Central memory CD8-positive, alpha-beta T cell (primary cell): ENCODE measurements at places on chromosomes 7 and 10.

DNA sequence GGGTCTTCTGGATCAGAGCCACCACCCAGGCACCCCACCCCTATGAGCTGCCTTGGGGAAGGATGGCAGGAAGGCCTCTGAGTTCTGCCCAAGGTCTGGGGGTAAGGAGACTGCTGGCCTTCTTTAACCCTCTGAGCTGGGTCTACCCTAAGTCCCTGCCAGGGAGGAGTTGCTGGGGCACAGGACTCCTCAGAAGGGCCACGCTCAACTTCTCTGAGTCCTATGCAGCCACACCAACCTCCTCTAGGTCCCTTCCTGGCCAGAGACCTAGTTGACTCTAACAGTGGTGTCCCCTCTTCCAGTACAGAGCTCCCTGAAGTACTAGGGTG lies 2.6 kb upstream of the NEURL1 start:
- no peak for DNase-seq

- DNase-seq = no peak
These were observed 1174.6 kb upstream of the LRRTM3 start for GRCh38 chr10:65751218-65751617.

DNA sequence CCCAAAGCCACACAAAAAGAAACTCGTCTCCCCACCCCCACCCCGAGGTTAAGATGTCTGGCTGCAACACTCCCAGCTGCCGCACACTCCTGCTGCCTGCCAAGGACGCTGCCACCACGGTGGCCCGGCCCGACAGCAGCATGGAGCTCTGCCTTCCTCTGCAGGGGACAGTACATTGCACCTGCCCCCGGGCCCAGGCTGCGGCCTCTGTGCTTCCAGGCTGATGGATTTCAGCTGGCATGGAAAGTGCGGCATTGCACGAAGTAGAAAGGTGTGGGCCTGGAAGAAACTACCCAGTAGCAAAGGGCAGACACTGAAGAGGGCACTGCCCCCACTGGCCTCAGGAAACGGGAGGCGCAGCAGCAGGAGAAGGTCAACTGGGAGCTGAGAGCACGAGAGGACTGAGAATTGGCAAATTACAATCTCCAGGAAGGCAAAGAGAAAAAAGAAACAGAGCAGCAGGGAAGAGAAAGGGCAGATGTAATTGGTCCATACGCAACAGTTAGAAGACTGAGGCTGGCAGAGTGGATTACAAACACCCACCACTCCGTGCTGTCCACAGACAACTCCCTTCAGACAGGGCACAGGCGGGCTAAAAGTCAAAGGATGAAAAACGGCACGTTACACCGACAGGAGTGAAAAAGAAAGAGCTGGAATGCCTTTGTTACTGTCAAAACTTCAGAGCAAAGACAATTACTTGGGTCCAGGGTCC lies 117.1 kb upstream of the DIP2C start:
- DNase-seq = no peak

DNA sequence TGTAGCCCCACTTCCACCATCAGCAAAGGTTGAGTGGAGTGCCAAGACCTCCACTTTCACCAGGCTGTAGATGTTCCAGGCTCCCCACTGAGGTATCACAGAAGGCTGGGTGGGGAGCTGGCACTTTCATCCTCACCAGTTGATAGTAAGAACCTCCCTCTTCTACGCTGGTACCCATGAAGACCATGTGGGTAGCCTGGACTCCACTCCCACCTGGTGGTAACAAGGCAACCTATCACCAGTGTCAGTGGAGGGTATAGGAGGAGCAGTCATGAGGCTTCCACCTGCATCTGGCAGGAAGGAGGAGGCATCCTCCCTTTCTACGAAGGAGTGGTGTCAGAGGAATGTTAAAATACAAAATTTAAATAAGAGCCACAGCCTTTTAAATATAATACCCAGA lies 4.4 kb downstream of the SMIM30 start:
- DNase-seq = no peak

GRCh38 chr10:97687785-97688781 lies 1.0 kb upstream of the AVPI1 start:
- DNase-seq = no peak

GRCh38 chr10:28408237-28408777 lies 105.4 kb upstream of the MPP7 start:
- no peak for DNase-seq

DNA sequence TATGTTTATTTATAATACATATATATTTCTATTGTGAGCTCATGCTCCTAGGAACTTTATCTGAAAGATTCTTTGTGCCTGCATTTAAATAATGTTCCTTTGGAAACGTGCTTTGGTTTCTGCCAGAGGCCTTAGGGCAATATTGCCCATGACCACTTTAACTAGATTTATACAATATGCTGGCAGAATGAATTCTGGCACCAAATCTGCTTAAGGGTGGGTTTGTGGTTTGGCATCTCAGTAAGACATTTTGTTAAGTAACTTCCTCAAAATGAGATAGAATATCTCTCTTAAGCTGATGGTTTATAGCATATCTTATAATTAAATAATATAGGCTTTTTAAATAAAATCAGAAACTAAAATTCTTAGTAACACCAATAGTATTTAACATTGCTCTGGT lies 252.9 kb downstream of the RNLS start:
- no peak for DNase-seq

DNA sequence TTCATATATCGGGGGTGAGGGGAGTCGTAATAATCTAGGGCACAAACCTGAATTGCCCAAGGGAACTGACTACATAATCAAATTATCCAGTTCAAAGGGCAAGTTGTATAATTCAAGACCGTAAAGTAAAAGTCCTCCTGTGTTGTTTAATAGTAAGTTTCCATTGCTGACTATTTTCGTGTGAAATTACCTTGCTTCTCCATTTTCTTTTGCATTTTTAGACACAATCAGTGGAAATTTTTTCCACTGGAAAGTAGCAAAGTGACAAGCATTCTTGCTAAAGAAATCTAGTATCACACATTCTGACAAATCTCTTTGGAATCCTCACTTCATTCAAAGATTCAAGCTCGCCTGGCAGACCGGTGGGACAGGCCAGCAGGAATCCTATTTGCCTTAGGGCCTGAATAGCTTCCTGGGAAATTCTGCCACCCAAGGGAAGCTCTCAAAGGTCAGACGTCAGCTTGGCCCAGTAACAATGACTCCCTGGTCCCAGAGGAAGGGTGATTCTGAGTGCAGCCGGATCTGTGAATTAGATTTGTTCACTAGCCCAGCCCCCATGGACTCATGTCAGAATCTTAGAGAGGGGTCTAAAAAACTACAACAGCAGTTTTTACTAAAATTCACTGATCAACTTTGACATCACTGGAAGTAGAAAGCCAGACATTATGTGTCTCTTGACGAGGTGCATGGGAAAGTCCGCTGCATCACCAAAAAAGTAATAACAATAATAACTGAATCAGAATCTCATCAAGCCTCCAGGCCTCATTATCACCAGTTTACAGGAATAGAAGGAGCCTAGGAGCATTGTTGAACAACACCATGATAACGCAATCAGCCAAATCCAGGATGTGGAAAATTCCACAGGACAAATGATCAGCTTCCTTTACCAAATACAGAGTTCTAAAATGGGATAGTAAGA lies 161.0 kb downstream of the SKIDA1 start:
- DNase-seq = no peak

GRCh38 chr10:114957673-114958072 lies 19.7 kb downstream of the TRUB1 start:
- no peak for DNase-seq

- no peak for DNase-seq
These were observed 25.4 kb downstream of the PTF1A start for GRCh38 chr10:23217471-23217870.

DNA sequence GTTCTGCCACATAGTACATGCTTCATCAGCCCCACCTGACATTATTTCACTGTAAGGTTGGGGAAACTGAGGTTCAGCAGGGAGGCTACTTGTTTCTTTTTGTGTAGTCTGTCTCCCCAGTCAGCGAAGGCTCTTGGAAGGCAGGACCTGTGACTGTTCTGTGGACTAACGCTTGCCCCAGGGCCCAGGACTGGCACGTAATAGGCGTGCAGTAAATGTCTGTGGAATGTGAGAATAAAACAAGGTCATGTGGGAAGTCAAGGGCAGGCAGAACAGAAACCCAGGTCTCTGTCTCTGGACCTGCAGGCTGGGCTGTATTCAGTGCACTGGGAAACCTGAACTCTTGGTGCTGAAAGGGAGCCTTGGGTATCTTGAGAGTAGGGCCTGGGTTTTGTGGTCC lies 168.7 kb downstream of the RPS24 start:
- no peak for DNase-seq

- DNase-seq = no peak
These were observed 29.3 kb downstream of the KCNMA1 start for GRCh38 chr10:77608281-77608680.

- no peak for DNase-seq
These were observed 96.7 kb downstream of the KIF20B start for GRCh38 chr10:89798092-89798491.

- no peak for DNase-seq
These were observed 11.6 kb downstream of the ZNF316 start for GRCh38 chr7:6648815-6649104.

- DNase-seq = no peak
These were observed 21.5 kb downstream of the MACROH2A2 start for GRCh38 chr10:70074165-70074564.

DNA sequence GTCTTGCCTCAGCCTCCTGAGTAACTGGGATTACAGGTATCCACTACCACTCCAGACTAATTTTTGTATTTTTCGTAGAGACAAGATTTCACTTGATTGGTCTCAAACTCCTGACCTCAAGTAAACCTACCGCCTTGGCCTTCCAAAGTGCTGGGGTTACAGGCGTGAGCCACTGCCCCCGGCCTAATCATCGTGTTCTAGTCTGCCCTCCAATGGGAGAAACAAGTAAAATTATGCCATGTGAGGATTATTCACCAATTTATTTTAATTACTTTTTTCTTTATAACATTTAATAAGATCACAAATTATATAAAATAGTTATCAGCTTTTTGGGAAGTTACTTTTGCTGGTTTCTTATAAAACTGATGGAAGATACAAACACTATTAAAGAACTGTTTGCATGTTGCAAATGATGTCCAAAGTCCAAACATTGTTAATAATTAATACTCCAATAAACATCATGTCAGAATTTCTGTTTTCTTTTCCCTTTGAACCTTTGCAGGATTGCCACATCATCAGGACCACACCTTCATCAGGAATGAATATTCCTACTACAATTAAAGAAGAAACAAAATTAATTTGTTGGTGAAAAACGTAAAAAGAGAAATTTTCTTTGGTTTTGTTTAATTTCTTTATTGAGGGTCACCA lies 786 bp upstream of the AKR1C4 start:
- no peak for DNase-seq

DNA sequence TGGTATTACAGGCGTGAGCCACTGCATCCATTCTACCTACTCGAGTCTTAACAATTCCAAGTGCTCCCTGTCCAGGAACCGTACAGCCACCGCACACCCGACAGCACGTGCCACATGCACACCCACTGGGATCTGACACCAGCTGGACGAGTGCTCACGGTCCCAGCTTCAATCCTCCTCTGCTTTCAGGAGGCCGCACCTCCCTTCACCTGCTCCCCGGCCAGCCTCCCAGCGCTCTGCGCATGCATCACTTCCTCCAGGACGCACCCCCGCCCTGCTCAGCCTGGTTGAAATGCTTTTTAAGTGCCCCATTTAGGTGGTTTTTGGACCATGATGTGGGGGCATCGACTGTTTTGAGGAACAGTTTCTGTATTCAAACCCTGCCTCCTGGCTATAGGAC lies 47.3 kb upstream of the TMEM213 start:
- no peak for DNase-seq

- no peak for DNase-seq
These were observed 122.6 kb downstream of the MICU1 start for GRCh38 chr10:72503241-72503640.

DNA sequence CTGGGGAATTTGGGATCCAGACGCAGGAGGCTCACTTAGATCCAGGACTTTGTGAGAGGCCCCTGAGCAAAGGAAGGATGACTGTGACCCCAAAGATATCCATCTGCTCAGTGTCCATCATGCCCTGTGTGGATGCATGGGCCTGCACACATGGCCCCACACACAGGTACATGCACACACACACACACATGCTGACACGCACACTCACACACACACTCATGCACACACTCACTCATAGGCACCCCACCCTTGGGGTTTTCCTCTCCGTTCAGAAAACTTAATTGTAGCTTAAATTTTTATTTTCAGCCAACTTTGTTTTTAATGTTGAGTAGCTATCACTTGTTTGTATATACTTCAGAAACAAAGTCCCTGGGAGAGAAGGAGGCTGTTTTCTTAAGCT lies 93.6 kb upstream of the PPIF start:
- DNase-seq = no peak

DNA sequence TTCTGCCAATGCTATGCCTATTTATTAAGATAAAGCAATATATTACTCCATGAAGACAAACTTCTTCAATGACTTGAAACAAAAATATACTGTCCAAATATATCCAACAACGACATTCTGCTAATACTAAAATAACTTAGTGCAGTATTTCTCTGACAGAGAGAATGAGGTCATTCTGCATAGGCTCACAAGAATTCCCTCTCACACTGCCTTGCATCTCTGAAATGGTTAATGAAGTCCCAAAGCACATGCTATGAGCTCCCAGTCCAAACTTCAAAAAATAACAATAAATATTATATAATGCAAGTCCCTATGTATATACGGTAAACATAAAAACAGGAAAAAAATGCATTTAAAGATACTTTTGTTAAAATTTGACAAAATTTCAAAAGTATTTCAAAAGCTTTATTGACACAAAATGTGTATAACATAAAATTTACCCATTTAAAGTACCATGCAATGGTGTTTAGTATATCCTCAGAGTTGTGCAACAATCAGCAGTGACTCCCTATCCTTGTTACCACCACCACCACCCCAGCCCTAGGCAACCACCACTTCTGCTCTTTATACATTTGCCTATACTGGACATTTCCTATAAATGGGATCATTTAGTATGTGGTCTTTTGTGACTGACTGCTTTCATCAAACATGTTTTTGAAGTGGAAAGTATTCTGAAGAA lies 27.6 kb downstream of the CHCHD3 start:
- no peak for DNase-seq

GRCh38 chr10:34171957-34172527 lies 643.1 kb downstream of the PARD3 start:
- no peak for DNase-seq

DNA sequence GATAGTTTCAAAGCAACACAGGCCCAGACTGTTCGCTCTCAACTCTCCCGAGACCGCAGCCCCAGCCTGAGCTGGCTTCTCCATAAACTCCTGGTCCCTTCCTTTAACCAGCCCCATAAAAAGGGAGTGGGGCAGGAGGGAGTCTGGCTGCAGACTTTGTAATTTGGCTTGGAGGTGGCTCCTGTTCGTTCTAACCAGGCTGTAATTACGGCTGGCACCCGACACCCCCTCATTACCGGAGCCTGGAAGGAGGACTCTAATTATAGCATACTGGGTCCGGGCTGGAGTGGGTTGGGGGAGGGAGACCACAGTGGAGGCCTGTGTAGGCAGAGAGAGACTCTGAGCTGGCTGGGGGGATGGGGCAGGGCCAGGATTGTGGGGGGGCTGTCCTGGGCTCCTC lies 49.7 kb downstream of the UNC5B start:
- no peak for DNase-seq

- no peak for DNase-seq
These were observed 22.7 kb downstream of the TWIST1 start for GRCh38 chr7:19094598-19095352.
